ENCODE measurements at places on chromosomes 13 and 19.

GRCh38 chr19:7500811-7501450 is 12.1 kb upstream of the PEX11G start:
- H3K27me3 ChIP-seq, result peaks cover 27% of the 10 kb centered on the region
- H3K4me1 ChIP-seq, result no peaks in the 10 kb centered on the region
- peak overlapping the region; percentile 67 for H3K4me3 ChIP-seq
- DNase-seq, result peak; percentile 64

DNA sequence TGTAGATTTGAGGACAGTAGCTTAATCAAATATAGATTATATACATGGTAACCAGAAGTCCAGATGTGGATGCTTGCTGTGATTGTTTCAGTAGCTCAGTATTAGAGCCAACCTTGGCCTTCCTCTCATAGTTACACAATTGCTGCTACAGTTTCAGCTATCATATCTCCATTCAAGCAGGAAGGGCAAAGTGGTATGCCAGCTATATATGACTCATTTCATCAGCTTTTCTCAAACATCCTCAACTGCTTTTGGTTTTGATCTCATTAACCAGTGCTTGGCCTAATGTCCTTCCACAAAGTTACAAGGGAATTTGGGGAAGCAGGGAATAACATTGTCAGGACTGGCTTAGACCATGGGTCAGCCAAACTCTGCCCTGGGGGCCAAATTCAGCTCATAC is 73.0 kb upstream of the MAB21L1 start:
- peaks cover 6% of the 10 kb centered on the region for H3K4me1 ChIP-seq
- H3K27me3 ChIP-seq, result no peaks in the 10 kb centered on the region
- no peak overlapping the region for H3K27ac ChIP-seq

- H3K36me3 ChIP-seq, result no peaks in the 10 kb centered on the region
- peak overlapping the region; percentile 3 for H3K4me3 ChIP-seq
- H3K27me3 ChIP-seq, result peaks cover 97% of the 10 kb centered on the region
- H3K4me1 ChIP-seq, result peaks cover 12% of the 10 kb centered on the region
- no peak overlapping the region for H3K27ac ChIP-seq
Observed at GRCh38 chr13:27918041-27918917, 1.5 kb upstream of the PDX1 start.

- H3K36me3 ChIP-seq, result peaks cover 1% of the 10 kb centered on the region
- no peak for DNase-seq
Observed at GRCh38 chr13:100773429-100773828, 98.8 kb upstream of the TMTC4 start.

- no peaks in the 10 kb centered on the region for H3K4me1 ChIP-seq
- H3K4me3 ChIP-seq, result no peak overlapping the region
- no peaks in the 10 kb centered on the region for H3K27me3 ChIP-seq
- no peak overlapping the region for H3K27ac ChIP-seq
- peaks cover 39% of the 10 kb centered on the region for H3K36me3 ChIP-seq
Observed at GRCh38 chr19:35162471-35163326, 8.2 kb downstream of the FXYD5 start.

- peaks cover 31% of the 10 kb centered on the region for H3K27me3 ChIP-seq
- H3K4me3 ChIP-seq, result peak within 1 kb of the TSS; percentile 72
- H3K36me3 ChIP-seq, result no peaks in the 10 kb centered on the region
Observed at GRCh38 chr19:7636691-7637373, at the start of gene STXBP2. Gene STXBP2, plus strand, starts transcription at chr19:7637110. Its CDS starts 40 bp downstream, at chr19:7637150.

GRCh38 chr13:80577926-80578670 is 237.2 kb upstream of the SPRY2 start:
- H3K4me3 ChIP-seq, result no peak overlapping the region
- DNase-seq, result no peak
- no peaks in the 10 kb centered on the region for H3K27me3 ChIP-seq
- no peak overlapping the region for H3K27ac ChIP-seq
- peaks cover 12% of the 10 kb centered on the region for H3K4me1 ChIP-seq

- H3K4me1 ChIP-seq, result peaks cover 4% of the 10 kb centered on the region
- no peaks in the 10 kb centered on the region for H3K36me3 ChIP-seq
- no peak overlapping the region for H3K4me3 ChIP-seq
- DNase-seq, result no peak
- no peak overlapping the region for H3K27ac ChIP-seq
Observed at GRCh38 chr13:47413112-47413511, 516.3 kb upstream of the HTR2A start.

DNA sequence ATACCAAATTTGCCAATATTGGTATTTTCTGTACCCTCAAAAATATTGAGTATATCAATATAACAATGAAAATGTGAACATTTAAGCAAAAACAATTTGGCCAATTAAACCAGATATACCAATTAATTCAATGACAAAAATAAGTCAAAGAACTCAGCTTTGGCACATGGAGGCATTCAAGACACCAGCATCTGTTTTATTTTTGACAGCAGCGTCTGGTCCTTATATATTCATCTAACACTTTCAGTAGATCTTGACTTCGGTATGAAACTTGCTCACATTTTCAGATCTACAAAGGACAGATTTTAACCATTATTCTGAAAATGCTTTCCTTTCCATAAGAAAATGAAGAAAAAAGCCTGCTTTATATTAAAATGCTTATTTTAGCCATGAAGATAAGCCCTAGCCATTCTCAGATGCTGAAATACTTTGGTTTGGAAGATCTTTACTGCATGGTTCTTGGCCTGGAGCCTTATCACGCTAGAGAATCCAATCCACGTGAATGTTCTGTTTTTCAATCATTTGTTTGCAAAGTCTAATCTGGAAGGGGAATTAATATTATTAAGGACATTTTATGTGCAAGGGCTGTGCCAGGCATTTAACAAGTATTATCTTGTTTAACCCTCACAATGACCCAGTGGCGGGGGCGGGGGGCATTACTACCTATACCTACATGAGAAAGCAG is 132.2 kb downstream of the DLEU7 start:
- H3K4me1 ChIP-seq, result peaks cover 18% of the 10 kb centered on the region
- DNase-seq, result no peak
- no peak overlapping the region for H3K4me3 ChIP-seq
- H3K27ac ChIP-seq, result no peak overlapping the region

- no peak for DNase-seq
- H3K4me1 ChIP-seq, result peaks cover 10% of the 10 kb centered on the region
- H3K4me3 ChIP-seq, result no peak overlapping the region
- no peaks in the 10 kb centered on the region for H3K36me3 ChIP-seq
Observed at GRCh38 chr13:100976993-100977392, 302.4 kb upstream of the TMTC4 start.

DNA sequence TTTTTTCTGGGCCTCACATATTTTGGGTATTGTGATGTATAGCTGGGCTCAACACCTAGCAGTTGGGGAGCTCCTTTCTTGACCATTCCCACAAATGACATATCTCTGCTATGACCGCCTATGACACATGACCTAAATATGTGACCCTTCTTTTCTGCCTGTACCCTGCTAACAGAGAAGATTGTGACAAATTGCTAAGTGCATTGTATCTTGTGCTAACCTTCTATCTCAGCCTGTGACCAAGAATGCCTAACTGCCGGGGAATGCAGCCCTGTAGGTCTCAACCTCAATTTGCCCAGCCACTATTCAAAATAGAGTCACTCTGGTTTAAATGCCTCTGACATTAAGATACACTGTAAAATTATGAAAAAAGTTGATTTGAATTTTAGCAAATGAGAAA is 6.8 kb upstream of the ZNF429 start:
- no peak overlapping the region for H3K4me3 ChIP-seq
- H3K27me3 ChIP-seq, result no peaks in the 10 kb centered on the region
- peaks cover 18% of the 10 kb centered on the region for H3K36me3 ChIP-seq
- H3K4me1 ChIP-seq, result no peaks in the 10 kb centered on the region

DNA sequence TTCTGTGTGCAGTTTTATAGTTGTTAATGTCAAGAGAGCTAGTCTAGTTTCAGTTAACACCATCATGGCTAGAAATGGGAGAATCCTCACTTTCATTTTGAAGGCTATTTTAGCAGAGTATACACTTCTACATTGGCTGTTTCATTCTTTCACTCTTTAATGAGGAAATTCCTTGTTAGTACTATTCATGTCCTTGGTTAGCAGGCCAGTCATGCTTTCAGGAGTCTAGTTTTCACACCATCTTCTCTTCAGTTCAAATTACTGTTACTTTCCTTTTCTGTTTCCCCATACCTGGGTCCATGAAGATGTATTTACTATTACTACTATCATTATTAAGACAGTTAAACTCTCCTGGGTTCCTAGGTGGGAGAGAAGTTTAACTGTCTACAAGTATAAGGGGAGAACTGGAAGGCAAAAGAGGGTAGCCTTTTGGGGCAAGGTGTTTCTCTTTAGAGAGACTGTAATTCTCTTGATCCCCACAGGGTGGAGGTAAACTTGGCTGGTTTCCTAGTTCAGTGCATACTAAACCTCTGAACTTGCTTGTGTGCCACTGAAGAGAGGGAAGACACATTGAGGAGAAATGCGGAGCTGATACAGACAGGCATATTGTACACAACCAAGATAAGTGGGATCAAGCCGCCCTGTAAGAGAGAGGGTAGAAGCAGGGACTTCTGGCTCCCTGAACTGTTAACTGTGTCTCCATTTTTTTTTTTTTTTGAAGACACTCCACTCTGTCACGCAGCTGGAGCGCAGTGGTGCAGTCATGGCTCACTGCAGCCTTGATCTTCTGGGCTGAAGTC is 41.3 kb upstream of the IGFL4 start:
- peaks cover 19% of the 10 kb centered on the region for H3K27me3 ChIP-seq
- peaks cover 9% of the 10 kb centered on the region for H3K36me3 ChIP-seq
- H3K4me3 ChIP-seq, result no peak overlapping the region
- DNase-seq, result peak; percentile 58
- H3K27ac ChIP-seq, result no peak overlapping the region

DNA sequence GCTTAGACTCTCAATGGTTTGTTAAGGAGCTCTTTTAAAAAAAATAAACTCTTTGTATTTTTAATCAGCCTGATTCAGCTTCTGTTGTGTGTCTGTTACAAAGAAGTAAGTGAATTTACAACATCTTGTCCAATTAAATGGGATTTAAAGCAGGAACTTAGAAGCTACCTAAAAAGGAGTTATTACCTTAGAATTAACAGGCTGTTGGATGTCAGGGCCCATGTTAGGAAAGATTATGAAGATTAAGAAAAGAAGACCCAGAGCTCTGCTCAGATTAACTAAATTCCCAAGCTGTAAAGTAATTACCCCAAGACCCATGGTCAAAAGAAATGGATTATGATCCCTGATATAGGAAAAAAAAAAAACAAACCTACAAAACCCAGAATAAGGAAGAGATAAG is 44.1 kb upstream of the ZNF780A start:
- no peak for DNase-seq
- H3K36me3 ChIP-seq, result no peaks in the 10 kb centered on the region
- H3K4me1 ChIP-seq, result no peaks in the 10 kb centered on the region
- H3K4me3 ChIP-seq, result no peak overlapping the region
- H3K27me3 ChIP-seq, result peaks cover 60% of the 10 kb centered on the region
- H3K27ac ChIP-seq, result no peak overlapping the region

DNA sequence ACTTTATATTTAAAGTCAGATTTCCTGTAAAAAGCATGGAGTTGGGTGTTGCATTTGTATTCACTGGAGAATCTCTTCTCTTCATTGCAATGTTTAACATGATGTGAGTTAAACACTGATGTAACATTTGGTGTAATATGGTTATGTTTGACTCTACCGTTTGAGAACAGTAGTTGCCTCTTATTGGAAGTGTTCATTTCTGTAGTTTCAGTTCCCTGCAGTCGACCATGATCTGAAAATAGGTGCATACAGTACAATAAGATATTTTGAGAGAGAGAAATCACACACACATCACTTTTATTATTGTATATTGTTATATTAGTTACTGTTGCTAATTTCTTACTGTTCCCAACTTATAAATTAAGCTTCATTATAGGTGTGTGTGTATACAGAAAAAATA is 105.2 kb upstream of the SPACA7 start:
- DNase-seq, result no peak
- peaks cover 47% of the 10 kb centered on the region for H3K27me3 ChIP-seq
- no peak overlapping the region for H3K4me3 ChIP-seq
- no peaks in the 10 kb centered on the region for H3K4me1 ChIP-seq

- no peak overlapping the region for H3K4me3 ChIP-seq
- no peak overlapping the region for H3K27ac ChIP-seq
- H3K36me3 ChIP-seq, result peaks cover 43% of the 10 kb centered on the region
- peaks cover 9% of the 10 kb centered on the region for H3K4me1 ChIP-seq
- no peaks in the 10 kb centered on the region for H3K27me3 ChIP-seq
- no peak for DNase-seq
Observed at GRCh38 chr13:77113496-77113895, 86.5 kb upstream of the FBXL3 start.

DNA sequence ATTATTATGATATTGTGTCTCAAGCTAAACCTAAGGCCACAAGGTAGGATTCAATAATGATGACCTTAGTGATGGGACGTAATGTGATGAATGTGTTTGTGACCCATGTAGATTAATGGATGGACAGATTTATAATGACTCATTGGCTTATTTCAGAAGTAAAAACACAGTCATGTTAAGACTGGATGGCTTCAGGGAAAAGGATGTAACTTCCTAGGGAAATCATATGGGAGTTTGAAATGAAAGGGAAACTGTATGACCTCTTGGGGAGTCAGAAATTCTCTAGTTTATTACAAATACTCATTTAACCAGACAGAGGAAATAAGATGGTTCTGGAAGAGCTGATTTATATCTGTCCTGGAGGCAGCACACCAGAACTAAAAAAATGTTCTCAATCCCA is 2.9 kb downstream of the EDNRB start:
- no peak for DNase-seq
- H3K4me1 ChIP-seq, result peaks cover 17% of the 10 kb centered on the region
- H3K27ac ChIP-seq, result no peak overlapping the region
- no peak overlapping the region for H3K4me3 ChIP-seq

DNA sequence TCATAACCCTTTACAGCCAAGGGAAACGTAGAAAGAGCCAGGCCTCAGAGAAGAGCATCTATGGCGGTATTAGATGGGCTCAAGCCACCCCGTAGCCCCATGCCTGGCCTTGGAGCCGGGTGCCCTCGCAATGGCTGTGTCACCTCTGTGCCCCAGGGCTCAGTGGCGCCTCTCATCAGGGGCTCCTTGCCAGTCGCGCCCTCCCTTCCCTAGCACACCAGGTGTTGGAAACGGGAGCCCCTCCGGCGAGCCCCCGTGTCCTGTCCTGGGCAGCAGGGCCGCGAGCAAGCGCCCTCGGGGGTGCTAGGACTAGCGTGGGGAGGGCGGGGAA is 453 bp downstream of the ZNF256 start:
- H3K27ac ChIP-seq, result no peak overlapping the region
- peaks cover 50% of the 10 kb centered on the region for H3K36me3 ChIP-seq
- peaks cover 12% of the 10 kb centered on the region for H3K4me1 ChIP-seq
- no peaks in the 10 kb centered on the region for H3K27me3 ChIP-seq

- peak; percentile 39 for DNase-seq
- H3K27ac ChIP-seq, result no peak overlapping the region
- H3K4me3 ChIP-seq, result peak overlapping the region; percentile 65
- peaks cover 6% of the 10 kb centered on the region for H3K4me1 ChIP-seq
- H3K36me3 ChIP-seq, result no peaks in the 10 kb centered on the region
Observed at GRCh38 chr19:39506944-39507714, 7.8 kb upstream of the SELENOV start.
